ENCODE measurements at places on chromosomes 5 and 9. TPM values are rescaled to one million over a fixed set of nuclear protein-coding genes. Genes with fewer than 3 reads are reported as not detected.

CHSY3 gene
- 2.4 TPM for total RNA-seq

KLF9 gene
- 33.7 TPM for total RNA-seq

GAS1 gene
- 16.1 TPM for total RNA-seq

FABP6 gene
- not detected for total RNA-seq

FREM1 gene
- total RNA-seq = 0.30 TPM

LPCAT1 gene
- 56.7 TPM for total RNA-seq

RELL2 gene
- 1.9 TPM for total RNA-seq

LECT2 gene
- not detected for total RNA-seq

SIGMAR1 gene
- total RNA-seq = 223 TPM

IFNA21 gene
- total RNA-seq = not detected

All from bronchus fibroblast of lung (primary cell).